ENCODE measurements at places on chromosomes 11 and 22.
A peak's percentile ranks its signal among the peaks of the same experiment; 100 is the strongest.

DNA sequence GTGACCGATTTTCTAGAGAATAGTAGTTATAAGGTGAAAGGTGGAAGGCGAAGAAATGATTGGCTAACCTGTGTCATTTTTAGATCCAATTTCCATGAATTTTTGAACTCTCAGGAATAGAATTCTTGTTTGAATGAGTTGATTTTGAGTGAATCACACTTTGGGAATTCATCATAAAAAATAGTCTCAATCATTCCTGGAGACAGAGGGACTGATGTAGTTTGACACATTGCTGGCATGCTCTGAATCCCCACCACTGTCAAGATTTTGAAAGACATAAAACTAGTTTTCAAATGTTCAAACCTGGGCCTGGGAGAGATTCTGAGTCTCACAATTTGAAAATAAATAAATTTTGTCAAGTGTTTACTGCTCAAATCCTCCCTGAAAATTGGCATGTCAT lies 861.4 kb upstream of the RAG2 start:
- no peak for DNase-seq

DNA sequence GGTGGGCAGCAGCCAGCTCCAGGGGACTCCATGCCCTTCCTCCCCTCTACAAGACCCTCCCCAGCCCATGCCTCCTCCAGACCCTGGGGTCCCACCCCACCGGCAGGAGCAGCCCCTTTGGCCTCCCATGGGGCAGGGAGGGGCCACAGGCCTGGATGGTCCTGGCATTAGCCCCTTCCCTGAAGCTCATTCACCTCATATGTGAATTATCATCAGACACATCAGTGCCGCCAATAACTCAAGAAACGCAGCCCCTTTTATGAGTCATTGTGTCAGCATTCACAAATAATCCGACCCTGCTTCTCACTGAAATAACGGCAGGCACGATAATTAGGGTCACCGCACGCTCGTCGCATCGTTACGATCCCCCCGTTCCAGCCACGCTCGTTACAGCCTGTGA lies 124.2 kb downstream of the BRD1 start:
- DNase-seq, result no peak

DNA sequence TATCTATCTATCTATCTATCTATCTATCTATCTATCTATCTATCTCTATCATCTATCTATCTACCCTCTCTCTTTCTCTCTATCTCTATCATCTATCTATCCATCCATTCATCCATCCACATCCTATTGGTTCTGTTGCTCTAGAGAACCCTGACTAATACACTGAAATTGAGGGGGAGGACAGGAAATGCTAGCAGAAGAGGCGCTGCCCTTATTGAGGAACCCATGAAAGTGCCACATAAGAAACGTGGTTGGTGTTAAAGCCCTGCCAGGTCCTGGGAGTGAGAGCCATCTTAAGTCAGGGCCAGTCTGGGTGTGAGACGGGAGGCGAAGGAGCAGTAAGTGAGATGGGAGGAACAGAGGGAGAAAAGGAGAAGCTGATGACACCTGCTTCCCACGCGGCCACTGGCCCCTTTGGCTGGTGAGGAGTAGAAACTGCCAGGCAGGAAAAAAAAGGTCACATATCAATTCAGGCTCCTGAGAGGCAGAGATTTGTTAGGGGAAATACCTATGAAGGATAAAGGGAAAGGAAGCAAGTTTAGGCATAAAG lies 87.9 kb upstream of the PLET1 start:
- DNase-seq, result no peak

DNA sequence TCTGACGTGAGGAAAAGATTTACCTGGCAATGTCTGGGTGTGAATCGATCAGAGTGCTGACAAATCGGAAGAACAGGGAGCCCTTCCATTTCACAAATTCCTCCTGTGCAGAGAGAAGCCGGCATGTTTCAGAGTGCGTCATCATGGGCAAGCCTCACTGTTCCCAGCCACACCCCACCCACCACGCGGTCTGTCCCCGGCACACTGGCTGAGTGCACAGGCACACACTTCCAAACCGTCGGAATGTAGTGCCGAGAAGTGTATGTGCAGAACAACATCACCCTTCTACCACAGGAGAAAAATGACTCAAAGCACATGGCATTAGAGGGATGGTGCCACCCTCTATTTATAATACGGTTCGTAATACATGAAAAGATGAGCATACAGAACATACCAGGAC lies 47.5 kb downstream of the NCAPD3 start:
- DNase-seq, result no peak

GRCh38 chr11:109140857-109141515 lies 281.0 kb upstream of the C11orf87 start:
- DNase-seq, result no peak

GRCh38 chr11:45650166-45651095 lies 15.0 kb downstream of the CHST1 start:
- DNase-seq, result no peak

DNA sequence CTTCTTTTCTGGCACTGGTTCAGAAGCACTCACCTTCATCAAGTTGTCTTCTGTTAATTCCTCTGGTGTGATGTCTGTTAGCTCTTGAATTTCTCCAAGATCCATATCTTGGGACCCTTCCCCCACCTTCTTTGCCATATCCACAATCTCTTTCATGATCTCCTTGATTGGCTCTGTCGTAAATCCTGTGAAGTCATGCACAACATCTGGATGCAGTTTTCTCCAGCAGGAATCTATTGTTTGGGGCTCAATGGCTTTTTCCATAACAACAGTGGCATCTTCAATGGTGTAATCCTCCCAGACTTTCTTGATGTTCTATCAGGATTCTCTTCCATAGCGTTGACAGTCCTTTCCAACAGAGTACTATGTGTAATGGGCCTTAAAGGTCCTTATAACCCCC lies 96.9 kb downstream of the CSTPP1 start:
- no peak for DNase-seq

DNA sequence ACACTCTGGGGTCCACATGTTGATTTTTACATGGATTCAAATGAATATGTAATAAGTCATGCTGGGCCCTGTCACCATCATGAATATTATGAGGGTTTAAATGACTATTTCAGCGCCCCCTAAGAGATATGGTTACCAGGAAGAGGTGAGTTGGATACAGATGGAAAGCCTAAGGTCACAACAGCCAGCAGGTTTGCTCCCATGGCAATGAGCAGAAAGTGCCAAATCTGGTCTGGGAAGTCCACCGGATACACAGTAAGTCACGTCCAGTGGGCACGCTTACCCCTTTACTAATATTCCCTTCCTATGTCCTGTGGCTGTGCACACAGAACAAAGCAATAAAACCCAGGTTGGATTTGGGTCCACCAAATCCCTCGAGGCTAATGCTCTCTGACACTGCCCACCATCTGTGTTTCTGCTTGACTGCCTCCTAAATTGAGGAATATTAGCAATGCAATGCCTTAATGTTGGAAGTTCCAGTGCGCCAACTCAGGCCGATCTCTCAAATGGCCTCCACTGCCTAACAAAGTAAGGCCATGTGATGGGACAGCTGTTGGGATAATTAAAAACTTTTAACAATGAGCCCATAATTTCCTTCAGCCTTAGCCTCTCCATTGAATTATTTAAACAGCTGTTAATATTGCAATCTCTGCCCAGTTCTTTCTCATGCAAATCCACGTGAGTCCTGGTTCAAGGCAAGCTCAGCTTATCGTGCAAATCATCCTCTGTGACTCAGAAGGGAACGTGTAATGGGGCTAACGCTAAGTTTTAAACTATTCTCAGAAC lies 97.6 kb downstream of the SLC1A2 start:
- DNase-seq, result no peak

DNA sequence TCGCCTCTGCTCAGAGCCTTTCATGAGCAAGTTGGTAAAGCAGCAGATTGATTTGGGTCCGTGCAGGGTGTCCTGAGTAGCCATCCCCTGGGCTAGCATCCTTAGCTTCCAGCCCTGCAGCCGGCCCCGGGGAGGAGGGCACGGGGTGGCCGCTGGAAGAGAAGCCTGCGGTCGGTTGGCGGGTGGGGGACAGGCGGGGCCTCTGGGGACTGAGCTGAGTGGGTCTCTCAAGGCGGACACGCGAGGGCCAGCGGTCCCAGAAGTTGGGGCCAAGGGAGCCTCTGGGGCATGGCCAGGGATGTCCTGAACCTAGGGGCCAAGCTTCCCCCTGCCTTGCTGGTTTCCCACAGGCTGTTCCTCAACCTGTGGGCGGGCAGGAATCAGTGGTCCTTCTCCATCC lies 143.0 kb downstream of the TBC1D22A start:
- DNase-seq, result no peak

- no peak for DNase-seq
Observed at GRCh38 chr22:46370584-46371291, 35.2 kb downstream of the TRMU start.

GRCh38 chr11:122882857-122883645 lies 492 bp downstream of the JHY start:
- peak; percentile 51 for DNase-seq

DNA sequence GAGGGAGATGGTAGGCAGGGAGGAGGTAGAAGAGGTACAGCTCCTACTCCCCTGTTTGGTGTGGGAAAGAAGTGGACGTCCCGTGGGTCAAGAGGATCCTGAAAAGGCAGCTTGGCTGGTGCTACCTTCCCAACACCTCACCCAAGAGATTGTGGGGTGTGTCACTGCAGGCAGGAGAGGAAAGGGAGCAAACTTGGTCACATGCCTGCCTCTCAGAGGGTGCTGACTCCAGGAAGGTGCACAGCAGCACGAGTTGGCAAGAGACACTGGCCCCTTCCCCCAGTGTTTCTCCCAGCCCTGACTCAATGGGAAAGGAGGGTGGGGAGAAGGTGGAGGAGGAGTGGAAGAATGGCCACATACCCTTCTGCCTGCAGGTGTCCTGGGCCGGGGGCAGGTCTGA lies 99.6 kb downstream of the CSNK2A3 start:
- DNase-seq, result no peak

DNA sequence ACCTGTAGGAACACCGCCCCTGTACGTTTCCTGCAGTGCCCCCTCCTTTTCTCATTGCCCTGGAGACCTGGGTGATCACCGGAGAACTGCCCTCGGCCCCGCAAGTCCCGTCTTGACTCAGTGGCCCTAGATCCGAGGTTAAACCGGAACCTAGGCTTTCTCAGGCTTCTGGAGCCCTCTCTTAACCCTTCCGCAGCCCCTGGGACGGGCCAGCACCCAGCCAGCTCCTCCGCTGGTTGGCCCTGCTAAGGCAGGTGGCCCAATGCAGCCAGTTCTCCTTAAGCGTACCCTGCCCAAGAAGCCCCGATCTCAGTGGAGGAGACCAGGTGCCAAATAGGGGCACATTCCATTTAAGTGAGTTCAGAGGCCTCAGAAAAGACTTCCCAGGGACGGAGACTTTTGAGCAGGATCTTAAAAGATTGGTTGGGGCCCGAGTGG lies 776 bp downstream of the NLRX1 start:
- peak; percentile 72 for DNase-seq

GRCh38 chr11:36235750-36236149 lies 53.5 kb downstream of the COMMD9 start:
- DNase-seq, result no peak

GRCh38 chr11:69931994-69932910 lies 113.0 kb upstream of the FGF3 start:
- no peak for DNase-seq

DNA sequence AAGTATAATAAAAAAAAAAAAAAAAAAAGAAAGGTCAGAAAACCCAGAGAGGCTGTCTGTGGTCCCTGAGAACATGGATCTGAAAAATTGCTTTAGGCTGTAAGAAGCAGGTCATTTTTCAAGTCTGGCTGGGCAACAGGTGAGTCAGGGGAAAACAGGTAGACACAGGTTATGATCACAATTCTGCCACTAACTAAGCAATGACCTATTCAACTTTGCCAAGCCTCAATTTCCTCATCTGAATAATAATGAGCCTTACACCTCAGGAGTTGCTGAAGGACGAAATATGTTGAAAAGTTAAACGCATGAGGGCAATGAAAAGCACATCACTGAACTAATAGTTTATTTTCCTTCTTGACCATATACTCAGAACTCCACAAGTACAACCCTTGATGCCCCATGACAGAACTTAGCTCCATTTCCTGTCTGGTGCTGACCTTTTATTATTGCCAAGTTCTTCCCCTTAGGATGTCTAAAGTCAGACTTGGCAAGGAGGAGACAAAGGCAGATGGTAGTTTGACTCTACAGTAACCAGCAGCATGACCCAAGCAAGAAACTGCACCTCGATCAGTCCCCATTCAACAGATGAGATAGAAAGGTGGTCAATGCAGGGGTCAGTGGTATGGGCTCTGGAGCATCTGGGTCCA lies 93.6 kb downstream of the SYN3 start:
- DNase-seq, result no peak

DNA sequence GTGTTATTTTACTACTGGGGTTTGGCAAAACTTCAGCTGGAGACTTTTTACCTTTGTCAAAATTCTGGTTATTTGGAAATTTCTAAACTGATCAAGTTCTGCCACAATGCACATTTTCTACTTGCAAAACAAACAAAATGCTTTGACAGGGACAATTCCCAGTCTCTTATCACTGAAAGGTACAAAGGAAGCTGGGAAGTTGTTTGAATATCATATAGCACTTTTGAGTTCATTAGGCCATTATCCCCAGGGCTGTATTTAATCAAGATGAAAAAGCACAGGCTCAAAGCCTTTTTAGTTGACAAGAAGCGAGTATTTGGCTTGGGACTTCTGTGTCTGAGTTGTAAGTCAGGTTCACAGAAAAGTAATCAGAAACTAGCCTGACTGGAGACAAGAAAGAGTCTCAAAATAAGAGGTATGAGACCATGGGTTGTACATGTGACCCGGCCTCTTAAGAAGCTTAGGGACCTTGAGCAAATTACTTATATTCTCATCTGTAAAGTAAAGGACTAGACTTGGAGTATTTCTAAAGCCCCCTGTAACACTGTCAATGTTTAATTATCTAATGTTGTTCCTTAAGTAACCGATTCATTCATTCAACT lies 2.9 kb upstream of the HORMAD2 start:
- no peak for DNase-seq

- DNase-seq, result peak; percentile 8
Observed at GRCh38 chr11:120431633-120432032, 79.9 kb upstream of the GRIK4 start.

DNA sequence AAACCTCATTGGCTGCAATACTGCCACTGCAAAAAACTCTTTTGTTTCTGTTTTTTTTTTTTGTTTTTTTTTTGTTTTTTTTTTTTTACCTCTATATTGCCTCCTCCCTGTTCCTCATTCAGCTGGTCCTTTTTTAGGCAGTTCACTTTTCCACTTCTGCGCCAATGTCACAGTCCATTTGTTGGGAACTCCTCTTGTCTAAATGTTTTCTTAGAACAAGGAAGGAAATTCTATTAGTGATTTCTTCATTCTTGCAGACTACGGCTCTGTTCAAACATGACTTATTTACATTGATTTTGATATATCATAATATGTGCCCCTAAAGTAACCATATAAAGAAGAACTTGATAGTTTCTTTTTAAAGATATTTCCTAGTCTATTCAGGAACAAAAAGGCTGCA lies 2.9 kb downstream of the FAM118B start:
- DNase-seq, result no peak

DNA sequence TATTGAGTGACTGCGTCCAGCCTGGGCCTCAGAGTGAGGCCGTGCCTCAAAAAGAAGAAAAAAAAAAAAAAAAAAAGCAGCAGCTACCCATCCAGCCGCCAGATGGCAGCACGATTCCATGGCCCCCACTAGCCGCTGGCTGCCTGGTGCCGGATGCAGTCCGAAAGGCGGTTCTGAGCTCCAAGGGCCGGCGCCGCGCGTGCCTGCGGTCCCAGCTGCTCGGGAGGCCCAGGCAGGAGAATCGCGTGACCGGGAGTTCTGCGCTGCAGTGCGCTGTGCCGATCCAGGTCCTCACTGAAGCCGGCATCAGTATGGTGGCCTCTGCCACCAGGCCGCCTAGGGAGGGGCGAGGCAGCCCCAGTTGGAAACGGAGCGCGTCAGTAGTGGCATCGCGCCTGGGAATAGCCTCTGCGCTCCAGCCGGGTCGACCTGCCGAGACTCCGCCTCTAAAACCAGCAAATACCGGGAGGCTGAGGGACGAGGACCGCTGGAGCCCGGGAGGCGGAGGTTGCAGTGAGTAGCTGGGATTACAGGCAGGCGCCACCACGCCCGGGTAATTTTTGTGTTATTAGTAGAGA lies 19.3 kb downstream of the SCARF2 start:
- peak; percentile 76 for DNase-seq
